ENCODE measurements at places on chromosomes 12 and 14.

GRCh38 chr12:57089271-57090245 lies 644 bp downstream of the NAB2 start:
- DNase-seq, result no peak

DNA sequence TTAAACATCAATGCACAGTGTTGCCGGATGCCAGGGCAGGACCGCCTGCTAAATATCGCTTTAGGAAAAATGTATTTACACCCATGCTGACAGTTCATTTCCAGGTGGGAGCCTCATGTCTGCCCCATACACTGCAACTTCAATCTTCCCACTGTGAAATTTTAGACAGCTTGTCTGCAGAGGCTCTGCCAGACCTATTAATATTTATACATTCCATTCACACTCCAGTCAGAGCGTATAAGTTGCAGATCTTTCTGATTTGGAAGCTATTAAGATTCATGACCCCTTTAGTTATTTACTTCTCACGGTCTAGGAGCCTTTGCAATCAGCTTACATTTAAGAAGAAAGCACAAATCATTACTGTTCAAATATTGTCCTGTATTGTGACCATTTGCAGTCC lies 357.4 kb downstream of the ATP23 start:
- DNase-seq, result no peak

GRCh38 chr12:112749081-112749480 lies 42.5 kb upstream of the RPH3A start:
- no peak for DNase-seq

DNA sequence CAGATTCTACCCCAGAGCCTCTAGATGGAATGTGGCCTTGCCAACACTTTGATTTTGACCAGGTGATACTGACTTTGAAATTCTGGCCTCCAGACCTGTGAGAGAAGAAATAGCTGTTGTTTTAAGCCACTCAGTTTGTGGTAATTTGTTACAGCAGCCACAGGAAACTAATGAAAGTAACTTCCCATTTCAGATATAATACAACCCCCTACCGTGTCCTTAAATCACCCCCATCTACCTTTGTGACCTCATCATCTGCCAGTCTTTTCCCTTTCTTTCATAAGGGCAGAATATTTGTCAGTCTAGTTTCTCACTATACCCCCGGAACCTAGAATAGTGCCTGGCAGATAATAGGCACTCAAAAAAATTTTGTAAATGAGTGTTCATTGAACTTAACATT lies 39.6 kb downstream of the PPP4R4 start:
- no peak for DNase-seq

DNA sequence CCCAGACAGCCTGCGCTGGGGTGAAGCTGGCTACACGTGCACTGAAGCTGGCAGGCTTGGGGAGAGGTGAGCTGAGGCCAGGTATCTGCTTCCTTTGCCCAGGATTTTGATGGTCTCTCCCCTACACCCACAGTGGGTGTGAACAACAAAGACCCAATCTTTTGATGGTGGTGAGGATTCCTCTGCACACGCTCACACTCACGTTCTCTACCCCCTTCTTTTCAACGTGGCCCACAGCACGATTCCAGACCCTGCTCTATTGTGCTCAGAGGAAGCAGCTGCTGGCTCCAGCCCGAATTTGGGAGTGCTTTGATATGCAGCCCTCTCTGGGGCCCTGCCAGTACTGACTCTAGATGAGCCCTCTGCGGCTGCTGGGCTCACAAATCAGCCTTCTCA lies 4.9 kb downstream of the CD9 start:
- no peak for DNase-seq

DNA sequence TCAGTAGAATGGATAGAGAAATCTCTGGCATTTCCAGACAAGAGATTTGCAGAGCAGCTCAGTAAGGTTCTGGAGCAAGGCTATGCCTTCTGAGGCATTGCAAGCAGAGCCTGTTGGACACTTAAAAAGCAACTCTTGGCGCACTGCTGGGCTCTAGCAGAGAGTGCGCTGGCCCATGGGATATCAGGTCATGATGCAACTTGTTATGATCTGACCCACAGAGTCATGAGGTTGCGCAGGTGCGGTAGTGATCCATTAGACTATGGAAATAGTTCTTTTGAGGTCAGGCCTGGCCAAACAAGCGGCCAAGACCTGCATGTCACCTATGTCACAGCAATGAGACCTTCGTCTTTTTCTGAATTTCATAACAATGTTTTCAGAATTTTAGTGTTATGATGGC lies 168.6 kb downstream of the TMTC3 start:
- no peak for DNase-seq

DNA sequence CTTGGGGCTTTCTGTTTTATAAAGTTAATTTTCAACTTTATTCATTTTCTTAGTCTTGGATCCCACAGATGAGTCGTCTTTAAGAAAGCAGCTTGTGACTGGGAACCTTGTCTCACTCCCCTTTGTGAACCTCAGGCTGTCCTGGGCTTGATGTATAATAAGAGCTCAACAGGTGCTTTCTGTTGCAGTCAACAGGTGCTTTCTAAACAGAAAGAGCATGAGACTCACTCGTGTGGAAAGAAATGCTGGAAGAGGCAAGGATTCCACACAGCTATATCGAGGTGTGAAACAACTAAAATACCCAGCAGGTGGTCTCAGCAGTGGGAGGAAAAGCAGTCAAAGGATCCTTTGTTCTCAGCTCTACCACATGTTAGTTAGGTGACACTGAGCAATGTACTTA lies 398.9 kb downstream of the EGLN3 start:
- no peak for DNase-seq

DNA sequence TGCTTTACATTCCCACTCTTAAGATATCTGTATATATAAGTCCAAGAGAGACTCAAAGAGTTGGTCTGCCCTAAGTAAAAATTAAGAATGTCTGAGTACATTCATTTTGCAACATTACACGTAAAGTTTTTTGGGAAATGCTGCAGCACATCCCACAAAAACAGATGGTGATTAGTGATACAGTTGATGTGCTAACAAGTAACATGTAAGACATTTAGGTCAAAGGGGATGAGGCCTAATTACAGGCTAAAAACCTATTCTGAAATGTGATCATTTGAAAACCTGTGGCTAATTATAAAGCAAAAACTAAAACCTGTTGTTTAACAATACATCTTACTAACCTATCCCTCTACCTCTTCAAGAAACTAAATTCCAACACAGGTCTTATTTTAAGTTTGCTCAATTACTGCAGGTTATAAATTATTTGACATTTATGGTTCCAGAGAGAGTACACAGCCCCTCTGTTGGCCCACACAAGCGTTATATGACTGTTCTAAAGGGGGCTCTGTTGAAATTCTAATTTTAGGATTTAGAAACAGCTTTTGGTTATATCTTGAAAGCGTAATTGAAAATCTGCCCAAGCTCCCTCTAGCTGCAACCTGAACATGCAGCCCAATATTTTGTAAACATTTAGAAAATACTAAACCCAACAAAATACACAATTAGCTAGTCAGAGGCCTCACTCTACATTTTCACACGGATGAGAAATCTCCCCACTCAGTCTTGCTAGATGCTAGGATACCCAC lies 42.9 kb downstream of the BRAP start:
- DNase-seq, result no peak

- DNase-seq, result peak; percentile 25
Measured at GRCh38 chr12:93790472-93791152, 113.4 kb downstream of the CRADD start.

DNA sequence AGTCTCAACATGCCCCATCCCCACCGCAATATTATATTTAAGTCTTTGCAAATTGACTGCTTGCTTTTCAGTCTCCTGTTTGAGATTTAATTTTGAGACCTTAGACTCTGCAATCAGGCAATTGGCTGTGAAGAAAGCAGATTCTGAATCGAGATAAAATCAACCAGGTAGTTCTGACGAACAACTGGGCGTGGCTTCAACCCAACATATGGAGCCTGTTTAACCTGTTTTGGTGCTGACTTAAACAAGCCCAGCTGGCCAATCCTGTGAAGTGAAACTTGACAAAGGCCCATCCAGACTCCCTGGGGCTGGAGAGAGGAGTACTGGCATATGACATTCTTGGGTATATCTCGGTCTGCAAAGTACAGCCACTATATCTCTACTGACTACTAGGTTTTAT lies 9.8 kb upstream of the CIPC start:
- DNase-seq, result no peak

GRCh38 chr12:124686370-124687173 lies 119.2 kb upstream of the NCOR2 start:
- DNase-seq, result no peak

DNA sequence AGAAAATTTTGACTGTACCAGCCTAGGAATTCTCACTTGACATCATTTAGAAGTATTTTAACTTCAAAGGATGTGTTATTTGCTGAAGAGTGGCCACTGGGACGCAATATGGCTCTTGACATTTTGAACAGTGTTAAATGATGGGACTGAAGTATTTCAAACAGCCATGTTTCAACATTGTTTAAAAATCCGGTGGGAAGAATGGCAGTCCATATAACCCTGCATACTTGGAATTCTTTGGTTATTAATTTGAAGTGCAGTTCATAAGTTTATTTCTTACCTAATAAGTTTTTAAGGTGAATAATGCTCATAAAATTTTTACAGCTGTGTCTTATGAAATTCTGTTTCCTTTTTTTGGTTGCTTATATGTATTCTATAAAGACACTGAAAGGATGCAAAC lies 8.3 kb downstream of the TMTC2 start:
- no peak for DNase-seq

- DNase-seq, result no peak
Measured at GRCh38 chr12:9648701-9649531, 20.6 kb upstream of the CLEC2D start.

DNA sequence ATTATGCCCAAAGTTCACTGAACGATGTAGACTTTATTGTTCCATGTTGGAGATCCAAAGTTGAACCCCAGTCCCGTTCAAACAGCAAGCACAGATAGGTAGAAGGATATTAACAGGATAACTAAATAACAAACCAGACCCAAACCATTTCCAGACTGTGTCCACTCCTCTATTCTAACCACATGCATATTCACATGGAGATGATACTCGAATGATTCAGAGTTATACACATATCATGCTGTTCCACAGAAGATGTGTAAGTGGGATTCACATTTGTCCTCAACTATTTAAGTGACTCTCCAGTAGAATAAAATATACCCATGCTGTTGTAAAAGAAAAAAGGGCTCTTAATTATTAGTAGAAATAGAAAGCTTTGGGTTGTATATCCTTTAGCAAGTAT lies 185.9 kb downstream of the ITPR2 start:
- DNase-seq, result no peak

DNA sequence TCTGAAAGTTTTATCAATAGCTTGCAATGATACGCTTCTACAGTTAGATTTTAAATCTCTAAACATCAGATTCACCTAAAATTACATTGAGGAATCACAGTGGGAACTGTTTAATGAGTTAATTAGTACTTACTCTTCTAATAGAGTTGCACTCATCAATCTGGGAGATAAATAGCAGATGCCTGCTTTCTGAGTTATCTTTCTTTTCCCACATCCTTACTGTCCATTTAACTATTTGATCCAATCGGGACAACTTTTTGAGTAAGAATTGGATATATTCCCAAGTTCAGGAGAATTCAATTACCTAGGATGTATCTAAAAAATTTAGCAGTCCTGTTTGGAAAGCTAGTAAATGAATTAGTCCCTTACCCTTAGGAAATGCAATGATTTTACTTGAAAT lies 162.3 kb downstream of the KCNH5 start:
- no peak for DNase-seq

GRCh38 chr12:69474456-69474855 lies 4.3 kb downstream of the FRS2 start:
- DNase-seq, result no peak

- DNase-seq, result no peak
Measured at GRCh38 chr12:82757656-82758055, 71.0 kb downstream of the TMTC2 start.

DNA sequence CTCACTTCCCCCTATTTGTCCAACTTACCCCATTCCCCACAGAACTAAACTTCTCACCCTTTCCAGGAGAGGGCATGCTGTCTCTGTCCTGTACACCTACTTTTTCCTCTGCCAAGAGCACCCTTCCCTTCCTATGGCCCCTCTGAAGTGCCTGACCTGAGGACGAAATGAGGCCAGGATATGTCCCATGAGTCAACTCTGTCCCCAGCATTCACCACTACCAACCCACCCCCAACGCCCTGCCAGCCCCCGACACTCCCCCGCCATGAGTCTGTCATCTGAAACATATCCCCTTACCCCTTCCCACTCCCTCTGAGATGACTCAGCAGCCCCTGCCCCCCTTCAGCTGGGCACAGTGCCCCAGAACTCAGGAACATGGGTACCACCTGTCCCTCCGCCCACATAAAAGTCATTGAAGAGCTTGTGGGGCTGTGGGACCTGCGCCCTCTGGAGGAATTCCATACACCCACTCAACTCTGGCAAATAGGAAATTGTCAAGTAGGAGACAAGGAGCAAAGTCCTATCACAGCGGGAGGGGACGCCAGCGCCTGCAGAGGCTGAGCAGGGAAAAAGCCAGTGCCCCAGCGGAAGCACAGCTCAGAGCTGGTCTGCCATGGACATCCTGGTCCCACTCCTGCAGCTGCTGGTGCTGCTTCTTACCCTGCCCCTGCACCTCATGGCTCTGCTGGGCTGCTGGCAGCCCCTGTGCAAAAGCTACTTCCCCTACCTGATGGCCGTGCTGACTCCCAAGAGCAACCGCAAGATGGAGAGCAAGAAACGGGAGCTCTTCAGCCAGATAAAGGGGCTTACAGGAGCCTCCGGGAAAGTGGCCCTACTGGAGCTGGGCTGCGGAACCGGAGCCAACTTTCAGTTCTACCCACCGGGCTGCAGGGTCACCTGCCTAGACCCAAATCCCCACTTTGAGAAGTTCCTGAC lies 26.3 kb downstream of the ITGA7 start:
- no peak for DNase-seq

GRCh38 chr14:60981633-60982455 lies 799 bp downstream of the SLC38A6 start:
- no peak for DNase-seq

DNA sequence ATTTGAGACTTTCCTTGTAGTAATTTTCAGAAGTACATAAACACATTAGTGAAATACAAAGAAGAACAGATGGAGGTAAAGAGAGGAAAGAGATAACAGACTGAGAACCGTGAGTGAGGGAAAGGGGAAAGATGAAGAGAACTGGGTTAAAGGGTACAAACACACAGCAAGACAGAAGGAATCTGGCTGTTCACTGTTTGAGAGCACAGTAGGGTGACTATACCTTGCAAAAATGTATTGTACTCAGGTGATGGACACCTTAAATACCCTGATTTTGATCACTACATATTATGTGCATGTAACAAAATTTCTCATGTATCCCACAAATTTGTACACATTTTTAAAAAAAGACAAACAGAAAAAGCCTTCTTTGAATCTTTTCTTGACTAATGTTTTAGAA lies 2.7 kb upstream of the TRHDE start:
- no peak for DNase-seq

Measured in stimulated activated CD4-positive, alpha-beta T cell treated with anti-CD3 and anti-CD28 coated beads, TNF-alpha, amount 100 ng/mL, for 4 hours (primary cell).